Iris pigment epithelial cell (primary cell): ENCODE measurements at places on chromosomes 2 and 18.
A peak's percentile ranks its signal among the peaks of the same experiment; 100 is the strongest.

GRCh38 chr18:58866066-58866772 is 1.5 kb downstream of the ZNF532 start:
- DNase-seq, result no peak

- DNase-seq, result no peak
Measured at GRCh38 chr18:25595274-25596060, 243.5 kb upstream of the ZNF521 start.

GRCh38 chr2:226423498-226423960 is 376.1 kb downstream of the IRS1 start:
- DNase-seq, result peak; percentile 50

- DNase-seq, result no peak
Measured at GRCh38 chr2:157432475-157433106, 11.3 kb downstream of the CYTIP start.

DNA sequence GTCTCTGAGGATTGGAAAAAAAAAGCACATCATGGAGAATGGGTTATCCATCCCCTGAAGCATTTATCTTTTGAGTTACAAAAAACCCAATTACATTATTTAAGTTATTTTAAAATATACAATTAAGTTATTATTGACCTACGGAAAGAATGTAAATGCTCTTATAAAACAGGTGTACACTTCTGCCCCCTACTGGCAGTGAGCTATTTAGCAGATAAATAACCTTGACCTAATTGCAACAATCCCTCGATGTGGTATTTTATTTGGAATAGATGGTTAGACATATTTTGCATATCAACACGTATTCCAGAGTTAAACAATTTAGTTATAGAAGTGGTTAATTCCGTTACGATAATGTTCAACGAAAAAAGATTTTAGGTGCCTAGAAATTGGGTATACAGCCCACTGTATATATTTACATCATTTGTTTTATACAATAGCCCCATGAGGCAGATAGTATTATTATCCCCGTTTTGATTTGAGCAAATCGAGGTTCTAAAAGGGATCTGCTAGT is 9.1 kb upstream of the DAW1 start:
- peak; percentile 80 for DNase-seq

DNA sequence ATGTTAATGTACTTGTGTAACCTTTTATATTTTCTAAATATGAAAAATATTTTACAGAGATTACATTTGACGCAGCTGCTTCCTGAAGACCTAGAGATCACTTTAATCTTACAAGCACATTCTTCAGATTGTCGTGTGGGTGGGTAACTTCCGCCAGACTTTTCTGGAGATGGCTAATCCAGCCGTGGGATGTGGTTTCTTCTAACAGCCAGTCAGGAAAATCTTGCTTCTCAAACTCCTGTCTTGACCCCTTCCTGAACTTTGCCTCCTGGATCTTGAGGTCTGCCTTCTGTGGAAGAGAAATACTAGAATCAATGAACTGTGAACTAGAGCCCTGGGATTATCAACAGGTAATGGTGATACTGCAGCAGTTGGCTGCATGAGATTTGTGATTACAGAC is 401.6 kb upstream of the TNP1 start:
- DNase-seq, result peak; percentile 94

GRCh38 chr2:62217970-62218369 is 22.1 kb downstream of the B3GNT2 start:
- peak; percentile 89 for DNase-seq

GRCh38 chr2:8534729-8535468 is 147.0 kb upstream of the ID2 start:
- peak; percentile 22 for DNase-seq

GRCh38 chr18:41617647-41618046 is 337.4 kb upstream of the PIK3C3 start:
- DNase-seq, result no peak

DNA sequence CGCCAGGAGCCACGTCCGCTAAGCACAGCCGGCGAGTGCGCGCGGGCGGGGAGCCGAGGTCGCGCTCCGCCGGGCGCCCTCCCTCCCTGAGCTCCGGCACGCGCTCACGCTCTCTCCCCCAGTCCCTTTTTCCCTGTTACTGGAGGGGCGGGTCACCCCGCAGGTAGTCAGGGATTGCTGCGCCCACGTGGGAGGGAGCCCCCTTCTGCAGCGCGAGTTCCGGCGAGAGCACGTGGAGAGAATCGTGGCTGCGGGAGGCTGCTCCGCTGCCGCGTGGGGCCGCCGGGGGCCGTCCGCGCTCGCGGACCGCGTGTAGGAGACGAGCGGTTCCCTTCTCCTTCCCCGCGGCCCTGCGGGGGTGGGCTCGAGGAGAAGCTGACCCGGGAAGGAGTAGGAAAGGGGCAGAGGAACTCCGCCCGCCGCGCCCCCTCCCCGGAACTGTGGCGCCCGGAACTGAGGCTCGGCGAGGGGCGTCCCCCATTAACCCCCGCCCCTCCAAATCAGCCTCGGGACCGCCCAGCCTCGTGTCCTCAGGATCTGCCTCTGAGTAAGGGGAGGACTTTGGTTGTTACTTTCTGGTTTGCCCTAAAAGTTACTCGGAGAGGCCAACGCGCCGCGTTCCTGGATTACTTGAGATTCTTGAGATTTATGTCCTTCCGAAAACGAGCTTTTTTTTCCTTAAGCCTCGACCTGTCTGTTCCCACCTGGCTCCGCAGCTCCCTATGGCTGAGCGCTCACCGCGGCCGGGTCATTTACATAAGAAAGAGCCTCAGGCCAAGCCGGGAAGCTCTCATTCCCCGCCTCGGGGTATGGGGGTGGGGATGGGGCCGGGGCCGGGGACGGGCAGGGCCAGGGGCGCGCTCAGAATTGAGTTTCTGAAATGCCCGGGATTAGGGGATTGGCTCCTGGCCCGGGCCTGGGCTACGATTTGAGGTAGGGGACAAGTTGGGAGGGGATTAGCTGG is 1.1 kb downstream of the HK2 start:
- peak; percentile 36 for DNase-seq

GRCh38 chr2:118322406-118322805 is 234.1 kb downstream of the INSIG2 start:
- no peak for DNase-seq

DNA sequence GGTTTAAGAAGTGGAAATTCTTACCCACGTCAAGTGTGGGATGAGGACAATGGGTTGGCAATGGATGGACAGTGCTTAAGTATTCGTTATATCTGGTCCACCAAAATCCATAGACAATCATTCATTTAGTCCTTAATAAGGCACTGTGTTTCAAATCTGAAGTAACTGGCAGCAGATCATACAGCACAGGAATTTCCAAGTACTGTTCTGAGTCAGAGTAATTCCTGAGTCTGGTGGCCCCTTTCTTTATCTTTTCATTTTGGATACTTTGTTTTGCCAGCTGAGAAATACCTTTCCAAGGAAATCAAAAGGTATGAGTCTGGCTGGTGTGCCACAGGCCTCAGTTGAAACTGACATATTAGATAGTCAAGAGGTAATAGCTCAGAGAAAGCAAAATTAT is 31.4 kb upstream of the CCDC102B start:
- DNase-seq, result peak; percentile 37

GRCh38 chr2:191049728-191050639 is 36.0 kb upstream of the STAT1 start:
- peak; percentile 86 for DNase-seq

GRCh38 chr18:36330435-36331052 is 33.0 kb downstream of the FHOD3 start:
- DNase-seq, result no peak

DNA sequence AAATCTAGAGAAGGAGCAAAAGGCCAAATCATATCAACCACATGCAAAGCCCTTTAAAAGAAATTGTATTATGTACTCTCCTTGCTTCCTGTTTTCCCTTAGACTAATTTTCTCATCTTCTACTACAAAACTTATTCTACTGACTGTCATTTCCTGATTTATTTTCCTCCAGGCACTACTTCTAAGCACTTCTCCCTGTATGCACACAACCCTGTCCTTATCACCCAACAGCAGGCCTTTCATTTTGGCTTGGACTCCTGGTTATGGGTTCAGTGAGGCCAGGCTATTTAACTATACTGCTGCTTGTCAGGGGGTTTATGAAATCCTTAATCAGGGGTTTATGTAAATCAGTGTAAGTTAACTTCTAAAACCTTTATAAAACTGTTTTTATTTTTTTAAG is 205.1 kb upstream of the FAM98A start:
- no peak for DNase-seq

- DNase-seq, result no peak
Measured at GRCh38 chr2:152098496-152099366, at the start of gene CACNB4. Gene CACNB4 (minus strand): TSS chr2:152099044.

DNA sequence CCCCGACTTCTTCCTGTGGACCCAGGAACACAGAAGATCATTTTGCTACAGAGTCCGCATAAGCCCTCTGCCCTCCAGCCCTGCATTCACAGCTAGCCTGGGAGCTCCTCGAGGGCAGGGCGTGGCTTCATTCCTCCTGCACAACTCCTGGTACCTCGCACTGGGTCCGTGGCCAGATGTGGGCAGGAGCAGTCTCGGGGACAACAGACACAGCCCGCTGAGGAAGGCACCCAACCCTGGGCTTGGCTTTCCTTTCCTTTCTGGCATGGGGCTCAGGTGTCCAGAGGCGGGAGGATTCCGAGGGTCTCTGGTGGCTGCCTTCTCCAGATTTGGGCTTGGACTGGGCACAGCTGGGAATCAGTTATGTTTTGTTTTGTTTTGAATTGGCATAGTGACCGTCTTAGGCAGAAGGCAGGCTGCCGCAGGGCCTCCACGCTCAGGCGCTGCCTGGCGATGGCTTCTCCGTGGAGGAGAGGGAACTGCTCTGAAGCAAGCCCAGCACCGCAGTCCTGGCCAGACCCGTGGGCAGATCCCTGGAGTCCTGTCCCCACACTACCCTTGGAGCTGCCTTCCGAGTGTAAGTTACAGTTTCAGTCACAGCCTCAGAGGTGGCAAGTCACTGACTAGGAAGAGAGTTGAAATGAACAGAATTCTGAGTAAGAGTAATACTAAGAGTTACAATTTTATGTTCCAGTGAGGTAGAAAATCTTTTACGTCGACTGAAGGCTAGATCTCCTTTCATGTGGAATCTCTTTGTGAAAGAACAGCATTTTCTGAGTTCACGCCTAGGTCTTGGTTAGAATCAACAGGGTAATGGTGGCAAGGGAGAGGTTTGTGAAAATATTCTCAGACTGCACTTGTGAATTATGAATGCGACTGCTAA is 47.9 kb downstream of the LDLRAD4 start:
- DNase-seq, result no peak

GRCh38 chr2:211479536-211480150 is 923.2 kb downstream of the CPS1 start:
- no peak for DNase-seq

DNA sequence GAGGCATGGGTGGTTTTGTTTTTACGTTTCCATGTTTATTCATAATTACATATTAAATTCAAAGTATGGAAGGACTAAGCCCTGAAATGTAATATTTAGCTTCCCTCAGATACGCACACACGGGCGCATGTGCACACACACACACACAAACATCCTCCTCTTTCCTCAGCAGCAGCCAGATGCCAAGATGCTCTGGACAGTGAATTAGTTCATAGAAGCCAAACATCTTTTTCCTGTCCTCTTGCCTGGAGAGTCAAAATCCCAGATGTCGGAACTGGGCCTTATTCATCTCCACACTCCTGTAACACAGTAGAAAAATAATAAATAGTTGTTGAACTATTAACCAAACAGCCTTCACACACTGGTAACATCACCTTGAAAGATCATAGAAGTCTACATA is 273.1 kb downstream of the SP3 start:
- no peak for DNase-seq

DNA sequence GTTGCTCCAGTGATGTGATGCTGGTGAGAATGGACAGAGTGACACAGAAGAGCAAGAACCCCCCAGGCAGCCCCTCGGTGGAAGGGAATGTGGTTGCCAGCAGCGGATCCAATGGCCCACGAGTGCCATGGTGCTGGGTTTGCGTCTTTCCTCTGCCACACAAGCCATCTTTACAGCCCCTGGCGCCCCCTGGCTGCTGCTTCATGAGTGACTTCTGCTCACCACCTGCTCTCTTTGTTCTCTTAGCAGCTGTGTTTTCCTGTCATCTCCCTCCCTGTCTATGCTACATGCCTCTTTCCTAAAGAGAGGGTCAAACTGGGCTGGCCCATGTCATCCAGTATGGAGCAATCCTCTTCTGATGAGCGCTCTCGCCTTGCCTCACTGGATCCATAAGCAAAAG is 300.0 kb upstream of the SMIM21 start:
- peak; percentile 8 for DNase-seq

GRCh38 chr2:28054916-28055315 is 164.4 kb downstream of the BABAM2 start:
- peak; percentile 32 for DNase-seq

DNA sequence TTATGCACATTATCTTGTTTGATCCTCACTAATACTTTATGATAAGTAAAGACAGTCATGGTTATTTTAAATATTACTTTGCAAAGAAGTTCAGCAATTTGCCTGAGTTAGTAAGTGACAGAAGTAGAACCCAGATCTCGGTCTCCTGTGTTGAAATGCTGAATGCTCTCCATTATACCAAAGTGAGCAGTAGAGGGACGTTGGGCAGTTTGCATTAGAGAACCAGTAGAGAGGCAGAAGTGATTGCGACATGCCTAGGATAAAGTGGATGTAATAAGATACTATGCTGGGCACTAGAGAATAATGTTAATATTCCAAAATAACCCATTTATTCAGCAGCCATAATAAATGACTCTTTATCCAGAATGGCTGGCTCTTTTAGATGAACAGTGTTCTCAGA is 201.0 kb downstream of the PMAIP1 start:
- peak; percentile 45 for DNase-seq

- no peak for DNase-seq
Measured at GRCh38 chr18:55893948-55894347, 306.0 kb upstream of the TCF4 start.

GRCh38 chr2:61538920-61539520 is 864 bp upstream of the XPO1 start:
- peak; percentile 42 for DNase-seq

DNA sequence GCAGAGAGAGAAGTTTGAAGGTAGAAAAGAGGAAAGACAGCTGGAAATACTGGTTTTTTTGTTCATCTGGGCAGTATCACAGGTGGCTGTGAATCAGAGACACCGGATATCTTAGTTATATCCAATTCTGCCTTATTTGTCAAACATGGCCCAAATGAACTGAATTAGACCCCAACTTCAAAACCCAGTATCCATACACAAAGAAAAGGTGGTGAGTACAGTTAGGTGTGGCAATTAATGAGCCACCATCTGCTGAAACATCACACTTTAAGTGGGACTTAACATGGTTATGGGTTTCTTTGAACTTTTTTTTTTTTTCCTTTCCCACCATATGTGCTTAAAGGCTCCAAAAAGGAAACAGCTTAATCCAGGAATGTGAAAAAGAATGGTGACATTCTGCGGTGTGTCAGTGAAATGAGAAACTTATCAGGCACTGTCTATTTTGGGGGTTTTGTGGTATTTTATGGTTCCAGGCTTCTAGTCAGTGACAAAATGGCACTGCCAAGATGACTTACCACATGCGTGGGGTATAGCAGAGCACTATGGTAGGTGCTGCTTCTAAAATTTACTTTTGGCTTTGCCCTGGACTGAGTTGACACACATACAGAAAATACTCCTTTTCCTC is 5.0 kb upstream of the TMEM178A start:
- DNase-seq, result peak; percentile 19

GRCh38 chr2:42359965-42360483 is 993 bp downstream of the COX7A2L start:
- peak; percentile 72 for DNase-seq
